Esophagus muscularis mucosa (tissue), 4 donors: ENCODE measurements at places on chromosomes 13 and 19.

DNA sequence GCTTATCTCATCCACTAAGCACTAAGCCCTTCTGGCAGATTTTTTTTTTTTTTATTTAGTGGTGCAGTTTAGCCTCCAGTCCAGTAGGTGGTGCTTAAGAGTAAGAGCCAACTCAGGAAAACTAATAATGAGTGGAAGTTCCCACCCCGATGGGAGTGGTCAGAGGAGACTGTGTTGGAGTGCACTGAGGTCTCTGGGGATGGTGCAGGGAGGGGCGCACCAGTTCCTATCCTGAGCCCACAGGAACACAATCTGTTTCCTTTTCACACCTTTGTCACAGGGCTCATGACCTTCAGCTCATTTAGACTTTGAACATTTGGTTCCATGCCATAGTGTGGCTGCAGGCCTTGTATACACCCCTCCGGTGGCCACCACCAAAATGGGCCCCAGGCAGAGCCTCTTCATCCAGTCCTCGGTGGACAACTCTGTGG lies 367.4 kb downstream of the SPRY2 start:
- no peak for DNase-seq

DNA sequence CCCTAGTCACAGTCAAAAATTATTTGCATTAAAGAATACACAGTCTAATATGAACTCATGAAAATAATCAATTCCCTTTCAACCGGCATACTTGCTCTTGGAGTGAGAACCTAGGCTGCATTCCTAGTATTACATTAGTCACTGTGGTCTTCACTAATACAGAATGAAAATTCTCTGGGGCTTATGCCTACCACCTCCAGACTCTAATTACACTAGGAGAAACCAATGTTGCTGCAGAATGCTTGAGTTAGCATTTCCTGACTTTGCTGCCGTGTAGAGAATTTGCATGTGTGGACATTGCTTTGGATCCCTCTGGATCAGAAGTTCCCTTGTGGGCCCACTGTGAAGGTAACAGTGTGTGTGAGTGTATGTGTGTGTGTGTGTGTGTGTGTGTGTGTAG lies 87.8 kb downstream of the CCNA1 start:
- no peak for DNase-seq

GRCh38 chr19:51573331-51573730 lies 2.2 kb downstream of the ZNF175 start:
- no peak for DNase-seq

GRCh38 chr13:25657157-25657556 lies 285.4 kb downstream of the ATP8A2 start:
- DNase-seq, result no peak

- DNase-seq, result no peak
These were observed 611.4 kb downstream of the PCDH9 start for GRCh38 chr13:66618702-66619101.

DNA sequence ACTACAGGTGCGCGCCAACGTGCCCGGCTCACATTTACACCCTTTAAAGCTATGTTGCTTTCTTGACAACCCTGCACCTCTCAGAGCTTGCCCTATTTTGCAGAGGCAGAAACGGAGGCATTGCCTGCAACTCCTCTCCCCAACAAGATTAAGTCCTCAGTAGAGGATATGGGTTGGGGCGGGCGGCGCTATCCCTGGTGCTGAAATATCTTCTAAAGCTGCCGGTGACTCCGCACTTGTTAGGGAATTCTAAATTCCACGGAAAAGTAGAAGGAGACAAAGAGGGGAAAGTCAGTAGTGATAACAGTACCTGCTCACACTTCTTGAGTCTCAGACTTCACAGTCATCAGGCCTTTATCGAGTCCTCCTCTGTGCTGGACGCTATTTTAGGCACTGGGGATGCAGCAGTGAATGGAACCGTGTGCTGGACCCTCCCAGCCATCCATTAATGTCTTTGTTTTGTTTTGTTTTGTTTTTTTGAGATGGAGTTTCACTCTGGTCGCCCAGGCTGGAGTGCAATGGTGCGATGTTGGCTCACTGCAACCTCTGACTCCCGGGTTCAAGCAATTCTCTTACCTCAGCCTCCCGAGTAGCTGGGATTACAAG lies 18.0 kb downstream of the SLC5A5 start:
- no peak for DNase-seq

GRCh38 chr13:21238267-21238666 lies 61.8 kb downstream of the MRPL57 start:
- no peak for DNase-seq

DNA sequence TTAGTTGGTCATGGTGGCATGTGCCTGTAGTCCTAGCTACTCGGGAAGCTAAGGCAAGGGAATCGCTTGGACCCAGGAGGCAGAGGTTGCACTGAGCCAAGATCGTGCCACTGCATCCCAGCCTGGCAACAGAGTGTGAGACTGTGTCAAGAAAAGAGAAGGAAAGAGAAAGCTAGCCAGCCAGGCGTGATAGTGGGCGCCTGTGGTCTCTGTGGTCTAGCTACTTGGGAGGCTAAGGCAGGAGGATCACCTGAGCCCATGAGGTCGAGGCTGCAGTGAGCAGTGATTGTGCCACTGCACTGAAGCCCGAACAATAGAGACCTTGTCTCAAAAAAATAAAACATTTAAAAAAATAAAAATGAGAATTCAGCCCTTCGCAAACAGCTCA lies 33.3 kb downstream of the TIMM13 start:
- DNase-seq, result no peak

GRCh38 chr13:44431150-44431549 lies 57.5 kb downstream of the SERP2 start:
- DNase-seq, result peak; percentile 81
